NCI-H1105 (cell line): ENCODE measurements at places on chromosomes 4 and X.

GRCh38 chr4:1291091-1291490 is 1.4 kb downstream of the MAEA start:
- DNase-seq, result no peak

DNA sequence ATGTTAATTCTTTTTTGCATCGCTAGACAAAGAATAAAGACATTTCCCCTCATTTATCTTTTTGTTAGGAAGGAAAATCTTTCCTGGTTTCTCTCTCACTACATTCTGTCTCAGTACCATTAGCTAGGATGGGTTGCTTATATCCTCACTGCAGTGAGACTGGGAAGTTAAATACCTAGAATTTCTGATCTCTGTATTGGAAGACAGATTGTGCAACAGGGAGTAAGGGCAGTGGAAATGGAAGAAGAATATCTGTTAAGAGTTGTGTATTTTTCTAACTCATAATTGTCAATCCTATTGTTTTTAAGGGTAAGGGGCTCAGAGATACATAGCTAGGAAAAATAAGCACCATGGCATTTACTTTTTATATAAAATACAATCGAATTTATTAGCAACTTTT is 19.6 kb downstream of the PTPN13 start:
- DNase-seq, result no peak

GRCh38 chr4:73875401-73875800 is 6.2 kb downstream of the CXCL1 start:
- no peak for DNase-seq

DNA sequence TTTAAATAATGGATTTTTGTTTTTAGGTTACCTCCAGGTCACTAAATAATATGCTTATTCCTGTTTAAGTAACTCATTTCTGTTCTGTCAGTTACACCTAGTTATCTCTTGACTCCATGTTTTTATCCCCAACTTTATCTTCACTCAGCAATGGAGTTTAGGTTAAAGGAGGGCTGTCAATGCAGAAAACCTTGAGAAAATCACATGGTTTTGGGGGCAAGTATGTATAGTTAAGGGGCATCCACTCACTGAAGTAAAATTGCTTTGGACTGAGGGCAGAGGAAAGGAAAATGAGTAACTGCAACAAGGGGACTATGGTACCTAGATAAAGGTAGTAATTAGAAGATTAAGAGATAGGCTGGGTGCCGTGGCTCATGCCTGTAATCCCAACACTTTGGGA is 87.1 kb downstream of the UBE2K start:
- no peak for DNase-seq

DNA sequence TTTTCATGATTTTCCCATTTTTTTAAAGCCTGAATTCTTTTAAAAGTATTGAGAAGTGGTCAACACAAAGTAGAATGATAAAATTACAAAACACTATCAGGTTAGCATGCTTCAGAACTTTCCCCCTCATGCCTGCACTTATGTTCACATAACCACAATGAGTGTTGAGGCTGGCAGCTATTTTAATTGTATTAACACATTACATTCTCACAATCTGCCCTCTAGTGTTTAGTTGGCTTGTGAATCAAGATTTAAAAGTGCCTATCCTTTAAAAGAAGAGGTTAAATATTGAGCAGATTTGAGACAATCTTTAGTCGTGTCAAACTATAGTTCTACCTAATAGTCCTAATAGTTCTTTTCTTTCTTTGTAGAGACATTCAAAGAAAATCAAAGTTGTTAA is 93.6 kb upstream of the NAP1L5 start:
- DNase-seq, result no peak

DNA sequence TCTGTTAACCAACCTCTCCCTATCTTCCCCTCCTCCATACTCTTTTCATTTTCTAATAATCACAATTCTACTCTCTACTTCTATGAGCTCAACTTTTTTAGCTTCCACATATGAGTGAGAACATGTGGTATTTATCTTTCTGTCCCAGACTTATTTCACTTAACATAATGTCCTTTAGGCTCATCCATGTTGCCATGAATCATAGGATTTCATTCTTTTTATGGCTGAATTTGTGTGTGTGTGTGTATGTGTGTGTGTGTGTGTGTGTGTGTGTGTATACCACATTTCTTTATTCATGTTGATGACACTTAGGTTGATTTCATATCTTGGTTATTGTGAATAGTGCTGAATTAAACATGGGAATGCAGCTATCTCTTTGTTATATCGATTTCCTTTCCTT is 37.4 kb downstream of the RUFY3 start:
- DNase-seq, result no peak

DNA sequence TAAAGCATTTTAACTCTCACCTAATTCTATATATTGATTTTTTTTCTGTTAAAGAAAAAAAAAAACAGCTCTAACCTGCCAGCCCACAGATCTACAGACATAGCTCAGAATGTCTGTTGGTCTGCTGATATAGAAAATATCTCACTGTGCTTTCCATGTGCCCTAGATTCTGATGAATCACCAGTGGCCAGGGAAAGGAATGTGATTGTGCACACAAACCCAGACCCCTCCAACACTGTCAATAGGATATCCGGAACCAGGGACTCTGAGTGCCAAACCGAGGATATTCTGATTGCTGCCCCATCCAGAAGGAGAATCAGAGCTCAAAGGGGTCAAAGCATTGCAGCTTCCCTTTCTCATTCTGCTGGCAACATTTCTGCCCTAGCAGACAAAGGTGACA is 12.1 kb upstream of the SCML1 start:
- no peak for DNase-seq

GRCh38 chrX:39922926-39923325 is 174.8 kb downstream of the BCOR start:
- DNase-seq, result no peak

DNA sequence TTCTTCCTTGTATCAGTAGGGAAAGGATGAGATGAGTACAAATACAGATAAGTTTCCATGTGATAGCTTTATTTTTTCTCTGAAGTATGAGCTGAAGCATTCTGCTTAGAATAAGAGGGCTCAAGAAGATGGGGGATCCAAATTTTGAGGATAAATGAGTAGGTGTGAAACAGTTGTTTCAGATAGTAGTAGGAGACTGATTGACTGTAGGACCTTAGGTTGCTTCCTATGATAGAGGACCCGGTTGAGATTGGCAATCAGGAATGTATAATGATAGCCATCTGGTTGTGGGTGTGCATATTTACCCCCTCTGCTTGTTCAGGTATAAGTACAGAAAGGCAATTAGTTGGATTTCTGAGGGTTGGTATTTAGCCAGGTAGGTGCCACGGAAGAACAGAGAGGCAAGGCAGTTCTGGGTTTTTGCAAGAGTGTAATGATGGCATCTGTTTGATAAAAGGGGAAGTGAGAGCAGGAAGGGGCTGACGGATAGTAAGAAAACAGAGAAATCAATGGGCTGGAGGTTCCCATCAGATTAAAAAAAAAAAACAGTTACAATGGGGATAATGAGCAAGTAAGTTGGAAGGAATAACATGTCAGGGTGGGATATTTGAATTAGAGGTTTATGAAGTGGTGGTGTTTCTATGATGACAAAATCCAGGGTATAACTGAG is 13.7 kb downstream of the OCRL start:
- DNase-seq, result no peak

DNA sequence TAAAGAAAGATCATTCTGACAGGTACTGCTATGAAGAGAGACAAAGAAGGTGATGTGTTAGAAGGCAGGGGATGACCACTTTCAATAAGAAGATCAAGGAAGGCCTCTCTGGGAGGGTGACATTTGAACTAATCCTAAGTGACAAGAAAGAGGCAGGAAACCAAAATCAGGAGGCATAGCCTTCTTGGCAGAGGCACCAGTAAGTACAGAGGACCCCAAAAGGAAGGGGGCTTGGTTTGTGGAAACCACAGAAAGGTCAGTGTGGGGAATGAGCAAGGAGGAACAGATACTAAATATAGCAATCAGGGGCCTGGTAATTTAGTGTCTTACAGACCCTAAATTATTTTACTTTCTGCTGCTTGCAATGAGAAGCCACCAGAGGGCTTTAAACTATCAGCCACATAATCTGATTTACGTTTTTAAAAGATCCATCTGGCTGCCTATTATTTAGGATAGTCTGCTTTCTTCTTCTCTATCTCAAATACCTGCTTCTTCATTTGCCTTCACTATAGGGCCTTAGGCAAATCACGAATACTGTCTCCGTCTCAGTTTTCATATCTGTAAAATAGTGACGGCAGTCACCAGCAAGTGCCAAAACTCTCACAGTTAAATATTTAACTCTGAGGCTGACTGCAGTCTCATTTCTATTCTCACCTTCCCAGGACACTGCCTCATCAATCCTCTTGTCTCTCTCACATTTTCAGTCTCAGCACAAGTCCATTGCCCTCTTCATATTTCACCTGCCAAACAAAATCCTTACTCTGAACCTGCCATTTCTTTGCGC is 16.7 kb downstream of the NR3C2 start:
- DNase-seq, result no peak
